Fibroblast of skin of left quadriceps (primary cell): ENCODE measurements at places on chromosomes 12 and 14.

DNA sequence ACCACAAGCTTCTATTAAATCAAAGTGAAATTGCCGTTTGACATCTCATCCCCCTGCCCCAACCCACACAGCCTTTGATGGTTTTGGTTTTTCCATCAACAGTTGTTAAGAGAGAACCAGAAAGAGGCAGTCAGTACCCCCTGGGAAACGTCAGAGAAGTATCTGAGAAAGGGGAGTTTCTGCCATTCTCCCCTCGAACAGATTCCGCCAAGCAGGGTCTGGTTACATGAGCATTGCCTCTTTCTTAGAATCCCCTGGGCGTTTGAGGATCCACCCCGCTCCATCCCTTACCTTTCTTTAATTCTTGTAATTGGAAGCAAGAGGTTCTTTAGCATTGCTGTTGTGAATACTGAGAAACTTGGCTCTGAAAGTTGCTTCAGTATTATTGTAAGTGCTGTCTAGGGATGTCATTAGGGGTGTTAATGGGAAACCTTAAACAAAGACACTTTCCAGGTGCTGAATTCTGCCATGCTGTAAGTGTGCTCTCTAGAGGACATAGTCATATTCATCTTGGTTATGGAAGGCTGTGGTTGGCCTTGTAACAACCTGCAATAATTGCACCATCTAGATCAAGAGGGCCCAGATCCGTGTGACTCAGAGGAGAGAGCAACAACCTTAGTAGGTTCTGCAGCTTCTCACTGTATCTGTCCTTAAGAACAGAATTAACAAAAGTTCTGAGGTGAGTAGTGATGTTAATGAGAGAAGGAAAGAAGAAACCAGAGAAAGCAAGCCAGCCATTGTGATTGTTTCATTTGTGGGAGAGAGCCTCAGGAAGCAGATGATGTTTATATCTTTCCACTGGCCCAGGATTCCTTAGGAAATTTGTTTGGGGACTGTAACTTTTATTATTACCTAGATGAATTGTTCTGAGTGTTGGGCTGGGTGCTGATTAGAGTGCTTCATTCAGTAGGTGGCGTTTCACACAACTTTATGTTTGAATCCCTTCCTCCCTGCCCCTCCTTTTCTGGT, 9.0 kb downstream of the TMBIM6 start:
- peak; percentile 42 for DNase-seq

GRCh38 chr14:99207456-99207855, 64.5 kb downstream of the BCL11B start:
- DNase-seq, result no peak

DNA sequence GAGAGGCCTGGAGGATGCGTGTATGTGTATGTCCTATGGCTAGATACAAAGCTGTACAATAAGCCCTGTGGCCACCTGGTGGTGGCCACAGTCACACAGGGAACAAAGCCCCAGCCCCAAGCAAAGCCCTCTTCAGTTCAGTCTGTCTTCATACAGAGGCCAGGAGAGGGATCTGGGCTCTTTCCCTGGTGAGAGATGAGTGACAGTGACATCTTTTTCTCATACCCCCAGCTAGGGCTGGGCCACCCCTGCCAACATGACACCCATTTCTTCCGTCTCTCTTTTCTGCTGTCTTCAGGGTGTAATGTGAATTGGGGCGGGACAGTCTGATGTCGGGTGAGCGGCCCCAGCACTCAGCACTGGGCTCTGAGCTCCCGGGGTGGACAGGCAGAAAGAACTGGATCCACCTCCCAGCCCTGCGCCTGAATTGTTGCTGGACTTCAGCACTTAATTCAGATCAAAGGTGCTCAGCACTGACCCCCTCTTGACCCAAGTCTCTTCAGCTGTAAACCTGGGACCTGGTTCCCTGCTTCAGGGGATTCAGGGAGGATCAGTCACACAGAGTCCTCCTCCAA, 59.8 kb downstream of the SERPINA3 start:
- DNase-seq, result no peak

DNA sequence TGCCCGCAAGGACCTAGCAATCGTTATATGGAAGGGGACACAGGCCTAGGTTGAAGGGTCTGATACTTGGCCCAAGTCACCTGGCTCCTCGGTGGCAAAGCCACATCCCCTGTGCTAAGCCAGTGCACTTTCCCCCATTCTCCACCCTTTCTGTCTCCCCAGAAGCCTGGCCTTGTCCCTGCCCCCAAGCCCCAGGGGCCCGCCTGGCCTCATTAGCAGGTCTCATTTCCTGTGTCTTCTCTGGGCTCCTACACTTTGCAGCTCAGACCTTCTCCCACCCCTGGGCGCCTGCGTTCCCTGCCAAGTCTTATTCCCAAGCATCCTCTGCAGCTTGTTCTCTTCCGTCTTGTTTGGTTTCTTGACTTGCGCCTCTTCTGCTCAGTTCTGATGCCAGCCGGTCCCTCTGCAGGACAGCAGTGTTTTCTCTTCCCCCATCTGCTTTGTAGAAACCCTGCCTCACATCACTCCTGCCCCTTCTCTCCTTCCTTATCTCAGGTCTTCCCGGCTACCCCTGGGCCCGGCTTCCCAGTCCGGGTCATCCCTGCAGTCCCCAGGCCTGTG, 66.7 kb downstream of the SLC24A4 start:
- no peak for DNase-seq

DNA sequence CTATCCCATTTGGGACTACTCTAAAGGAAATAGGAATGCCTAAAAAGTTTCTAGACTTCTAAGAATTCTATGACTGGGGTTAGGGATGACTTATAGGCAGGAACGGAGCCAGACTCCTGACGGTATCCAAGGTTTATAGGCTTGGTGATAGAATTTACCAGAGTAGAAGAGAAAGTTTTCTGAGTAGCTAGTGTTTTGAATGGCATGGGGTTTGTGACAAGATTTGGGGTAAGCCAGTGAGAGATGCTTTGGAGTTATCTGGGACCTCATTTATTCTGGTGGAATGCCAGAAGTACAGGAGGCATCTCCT, 444.6 kb downstream of the RAD51B start:
- no peak for DNase-seq

DNA sequence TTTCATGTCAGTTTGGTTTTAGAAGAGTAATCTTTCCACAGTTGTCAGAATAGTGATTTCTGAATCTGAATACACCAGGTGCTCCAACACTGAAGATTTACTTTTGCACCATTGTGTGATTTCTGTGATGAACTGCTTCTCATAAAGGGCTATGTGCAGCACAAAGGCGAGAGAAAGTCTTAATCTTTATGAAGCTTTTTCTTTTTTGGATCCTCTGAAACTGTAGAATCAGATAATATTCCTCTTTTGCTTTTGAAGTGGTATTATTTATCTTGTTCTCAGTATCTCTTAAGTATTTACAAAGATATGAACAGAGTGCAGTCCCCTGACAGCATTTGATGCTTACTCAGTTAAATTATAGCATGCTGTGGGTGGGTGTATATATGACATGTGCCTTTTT, 207.8 kb downstream of the NAV3 start:
- DNase-seq, result no peak

DNA sequence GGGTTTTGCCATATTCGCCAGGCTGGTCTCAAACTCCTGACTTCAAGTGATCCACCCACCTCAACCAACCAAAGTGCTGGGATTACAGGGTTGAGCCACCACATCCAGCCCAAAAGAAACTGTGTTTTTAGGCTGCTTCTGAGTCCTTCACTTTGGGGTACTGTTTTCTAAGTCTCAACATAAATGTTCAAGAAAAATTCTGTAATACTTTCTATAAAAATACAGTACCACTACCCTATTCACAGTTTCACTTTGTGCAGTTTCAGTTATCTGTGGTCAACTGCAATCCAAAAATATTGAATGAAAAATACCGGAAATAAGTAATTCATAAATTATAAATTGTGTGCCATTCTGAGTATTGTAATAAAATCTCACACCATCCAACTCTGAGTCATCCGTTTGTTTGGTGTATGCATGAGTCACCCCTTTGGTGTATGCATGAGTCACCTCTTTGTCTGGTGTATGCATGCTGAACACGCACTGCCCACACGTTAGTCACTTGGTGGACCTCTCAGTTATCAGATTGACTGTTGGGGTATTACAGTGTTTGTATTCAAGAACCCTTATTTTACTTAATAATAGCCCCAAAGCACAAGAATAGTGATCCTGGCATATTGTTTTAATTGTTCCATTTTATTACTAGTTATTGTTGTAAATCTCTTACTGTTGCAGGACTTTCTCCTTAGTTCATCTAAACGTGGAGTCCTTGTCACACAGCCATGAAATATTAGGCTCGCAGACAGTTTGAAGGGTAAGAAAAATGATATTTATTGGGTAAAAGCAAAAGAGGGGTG, 190.2 kb downstream of the FSCB start:
- peak; percentile 48 for DNase-seq

- no peak for DNase-seq
Observed at GRCh38 chr12:19222558-19222957, 93.0 kb downstream of the PLEKHA5 start.

DNA sequence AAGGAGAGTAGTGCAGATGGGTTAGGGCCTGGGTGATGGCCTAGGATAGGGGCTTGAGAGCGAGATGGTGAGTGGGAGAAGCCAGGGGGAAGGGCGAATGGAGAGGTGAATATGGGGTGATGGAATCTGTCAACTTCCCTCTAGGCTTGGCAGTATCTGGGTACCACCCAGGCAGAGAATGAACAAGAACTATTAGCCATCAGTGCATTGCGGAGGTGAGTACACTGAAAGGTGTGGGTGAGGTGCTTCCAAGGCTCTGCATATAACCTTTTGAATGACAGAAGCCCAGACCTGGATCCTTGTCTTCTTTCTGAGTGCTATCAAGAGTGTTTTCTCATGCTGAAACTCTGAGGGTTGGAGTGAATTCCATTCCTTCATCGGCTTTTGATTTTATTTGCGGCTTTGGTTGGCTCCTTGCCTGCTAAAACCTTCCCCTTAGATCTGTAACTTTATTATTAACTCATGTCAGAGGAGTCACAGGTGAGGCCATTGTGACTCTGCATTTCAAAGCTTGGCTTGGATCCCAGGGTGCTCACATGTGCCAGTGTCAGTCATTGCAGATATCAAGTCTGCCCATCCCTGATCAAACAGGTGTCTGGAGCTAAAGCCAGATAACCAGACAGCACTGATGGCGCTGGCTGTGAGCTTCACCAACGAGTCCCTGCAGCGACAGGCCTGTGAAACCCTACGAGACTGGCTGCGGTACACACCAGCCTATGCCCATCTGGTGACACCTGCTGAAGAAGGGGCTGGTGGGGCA, 18.6 kb downstream of the PEX5 start:
- DNase-seq, result no peak
